ENCODE measurements at places on chromosomes 7 and 10. TPM values are rescaled to one million over a fixed set of nuclear protein-coding genes. Genes with fewer than 3 reads are reported as not detected.

DNA sequence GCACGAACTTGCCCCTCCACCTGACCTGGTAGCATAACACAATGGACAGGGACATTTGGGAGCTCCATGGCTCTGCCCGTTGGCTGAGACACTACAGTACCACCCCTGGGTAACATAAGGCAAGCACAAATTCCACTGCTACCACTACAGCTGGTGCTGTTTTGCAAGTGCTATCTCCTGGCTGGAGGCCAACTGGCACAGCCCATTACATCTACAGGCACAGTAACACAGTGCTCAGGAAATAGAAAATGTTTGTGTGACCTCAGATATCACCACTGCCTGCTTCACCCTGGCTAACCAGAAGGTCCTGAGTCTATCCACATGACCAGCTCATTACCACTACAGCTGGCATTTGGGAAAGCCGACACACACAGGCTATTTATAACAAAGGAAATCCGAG is 631.1 kb upstream of the MBL2 start:
- no peak for DNase-seq

The NKX1-2 gene
- 0.08 TPM for polyA plus RNA-seq

- DNase-seq: no peak
These were observed 4.5 kb upstream of the BLNK start for GRCh38 chr10:96275685-96276418.

The ICA1 gene
- 0.84 TPM for polyA plus RNA-seq

GRCh38 chr10:17428351-17429097 is 25.9 kb downstream of the ST8SIA6 start:
- DNase-seq: no peak

- no peak for DNase-seq
These were observed 109.7 kb upstream of the GDF10 start for GRCh38 chr10:47190301-47190700.

- DNase-seq: peak; percentile 23
These were observed 12.7 kb upstream of the ATP6V0E2 start for GRCh38 chr7:149860821-149861727.

DNA sequence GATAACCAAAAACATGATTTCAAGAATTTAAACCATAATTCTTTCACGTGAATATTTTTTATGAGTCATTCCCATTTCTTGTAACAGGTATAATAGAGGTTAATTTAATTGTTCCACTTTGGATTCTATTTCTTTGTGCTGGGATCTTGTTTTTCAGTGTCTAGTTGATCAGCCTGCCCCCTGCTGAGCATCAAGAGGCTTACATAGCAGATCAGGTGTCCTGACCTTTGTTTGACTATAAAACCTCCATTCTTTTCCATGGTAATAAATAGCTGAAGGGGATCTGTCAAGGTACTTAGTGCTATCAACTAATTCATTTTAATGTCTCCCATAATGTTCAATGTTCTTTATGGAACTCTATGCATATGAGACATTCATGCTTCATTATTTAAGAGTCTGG is 4.9 kb downstream of the COL17A1 start:
- peak; percentile 59 for DNase-seq

The PRSS2 gene
- polyA plus RNA-seq: not detected

The TMEM184A gene
- 14.3 TPM for polyA plus RNA-seq

The IQUB gene
- polyA plus RNA-seq: 0.08 TPM

The DKK1 gene
- polyA plus RNA-seq: 117 TPM

- peak; percentile 41 for DNase-seq
These were observed 3.5 kb downstream of the STK17A start for GRCh38 chr7:43586251-43586900.

The TAS2R60 gene
- not detected for polyA plus RNA-seq

- DNase-seq: no peak
These were observed 15.1 kb downstream of the STEAP4 start for GRCh38 chr7:88291398-88292173.

The AZGP1 gene
- not detected for polyA plus RNA-seq

The COL17A1 gene
- polyA plus RNA-seq: 1.7 TPM

DNA sequence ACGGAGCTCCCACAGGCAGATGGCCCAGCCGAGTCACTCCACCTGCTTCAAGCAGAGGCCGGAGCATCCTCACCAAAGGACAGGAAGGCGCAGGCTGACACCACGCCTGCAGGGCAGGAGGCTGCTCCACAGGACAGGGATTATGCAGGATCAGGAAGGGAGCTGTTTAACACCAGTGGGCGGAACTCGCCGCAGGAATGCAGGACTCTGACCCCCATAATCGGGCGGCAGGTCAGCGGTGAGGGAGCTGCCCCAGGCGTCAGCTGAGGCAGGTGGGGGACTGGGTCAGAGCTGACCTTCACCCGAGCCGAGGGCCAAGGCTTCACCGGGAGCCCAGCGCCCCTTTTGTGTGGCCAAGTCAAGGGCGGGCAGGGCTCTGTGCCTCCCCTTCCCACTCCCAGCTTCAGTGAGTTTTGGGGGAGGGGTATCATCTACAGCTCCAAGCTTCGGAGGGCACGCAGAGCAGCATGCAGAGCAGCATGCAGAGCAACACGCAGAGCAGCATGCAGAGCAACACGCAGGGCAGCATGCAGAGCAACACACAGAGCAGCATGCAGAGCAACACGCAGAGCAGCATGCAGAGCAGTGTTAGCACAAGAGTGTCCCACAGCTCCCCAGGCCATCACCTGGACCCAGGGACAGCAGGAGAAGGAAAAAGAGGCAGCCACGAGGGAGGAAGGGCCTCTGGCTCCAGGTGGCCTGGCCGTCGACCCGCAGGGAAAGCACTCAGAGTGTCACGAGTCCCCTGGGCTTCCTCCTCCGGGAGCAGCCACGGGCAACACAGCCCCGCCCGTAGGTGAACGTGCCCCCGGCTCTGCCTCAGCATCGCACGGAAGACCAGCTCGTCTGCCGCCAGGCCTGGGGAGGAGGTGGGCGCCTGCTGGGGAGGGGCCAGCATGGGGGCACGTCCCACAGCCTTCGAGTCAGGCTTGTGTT is 151.7 kb upstream of the PPP2R2D start:
- no peak for DNase-seq

- no peak for DNase-seq
These were observed 55.5 kb upstream of the LRGUK start for GRCh38 chr7:134071355-134072331.

DNA sequence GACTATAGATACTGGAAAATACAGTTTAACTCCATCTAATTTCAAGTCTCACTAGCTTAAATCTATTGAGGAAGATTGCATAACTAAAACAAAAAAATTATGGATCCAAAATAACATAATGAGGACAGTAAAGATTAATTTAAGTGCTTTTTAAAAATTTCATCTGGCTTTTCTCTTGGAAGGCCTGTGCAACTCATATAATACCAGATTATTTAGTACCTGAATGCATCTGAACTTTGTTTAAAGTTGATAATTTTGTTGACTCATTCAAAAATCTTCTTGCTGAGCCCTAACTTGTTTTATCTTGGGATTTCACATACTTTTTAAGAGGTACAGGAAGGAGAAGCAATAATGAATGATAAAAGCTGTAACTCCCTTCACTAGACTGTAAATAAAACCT is 146.5 kb downstream of the CSTF2T start:
- DNase-seq: no peak

DNA sequence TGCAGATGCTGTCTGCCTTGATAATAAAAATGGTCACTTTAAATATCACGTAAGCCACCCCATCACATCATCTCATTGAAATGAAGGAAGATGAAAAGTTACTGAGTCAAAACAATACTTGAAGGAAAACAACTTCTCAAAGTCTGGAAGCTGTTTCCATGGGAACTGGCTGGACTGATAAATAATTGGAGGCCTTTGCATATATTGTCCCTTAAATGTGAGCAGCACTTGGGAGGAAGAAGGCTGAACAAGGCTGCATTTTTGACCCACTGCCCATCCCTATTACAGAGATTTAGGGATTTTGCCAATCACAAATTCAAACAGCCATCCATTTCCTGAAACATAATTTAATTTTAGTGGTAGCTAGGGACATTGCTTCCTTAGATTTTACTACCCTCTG is 18.2 kb upstream of the MAGI2 start:
- no peak for DNase-seq

The TAS2R38 gene
- not detected for polyA plus RNA-seq

The ZNF33B gene
- polyA plus RNA-seq: 11.1 TPM

DNA sequence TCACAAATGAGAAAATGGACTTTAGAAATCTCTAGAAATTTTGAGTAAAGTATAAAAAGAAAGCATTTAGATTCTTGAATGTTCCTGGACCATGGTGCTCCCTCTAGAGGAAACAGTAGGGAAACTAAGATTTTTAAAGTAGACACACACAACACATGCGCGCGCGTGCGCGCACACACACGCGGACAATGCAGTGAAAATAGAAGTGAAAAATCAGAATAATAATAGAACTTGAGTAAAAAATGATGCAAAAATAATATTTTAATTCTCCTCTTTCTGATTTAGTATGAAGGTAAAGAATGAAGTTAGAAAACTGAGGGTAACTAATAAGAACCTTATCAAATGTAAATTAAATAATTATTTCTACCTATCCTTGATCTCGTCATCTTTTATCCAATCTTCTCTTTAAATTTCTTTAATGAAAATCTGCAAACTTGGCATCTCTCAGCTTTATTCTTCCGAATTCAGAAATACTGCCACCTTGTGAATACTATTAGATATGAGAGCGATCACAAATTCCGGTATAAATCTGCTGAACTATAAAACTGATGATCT is 117.0 kb upstream of the AMPH start:
- DNase-seq: peak; percentile 3

The SFRP4 gene
- polyA plus RNA-seq: 8.4 TPM

GRCh38 chr10:67793313-67793712 is 44.7 kb downstream of the DNAJC12 start:
- DNase-seq: no peak

The DHTKD1 gene
- polyA plus RNA-seq: 11.1 TPM

GRCh38 chr10:8428654-8429053 is 374.2 kb downstream of the GATA3 start:
- no peak for DNase-seq

GRCh38 chr10:127162841-127163240 is 33.5 kb downstream of the INSYN2A start:
- DNase-seq: no peak

DNA sequence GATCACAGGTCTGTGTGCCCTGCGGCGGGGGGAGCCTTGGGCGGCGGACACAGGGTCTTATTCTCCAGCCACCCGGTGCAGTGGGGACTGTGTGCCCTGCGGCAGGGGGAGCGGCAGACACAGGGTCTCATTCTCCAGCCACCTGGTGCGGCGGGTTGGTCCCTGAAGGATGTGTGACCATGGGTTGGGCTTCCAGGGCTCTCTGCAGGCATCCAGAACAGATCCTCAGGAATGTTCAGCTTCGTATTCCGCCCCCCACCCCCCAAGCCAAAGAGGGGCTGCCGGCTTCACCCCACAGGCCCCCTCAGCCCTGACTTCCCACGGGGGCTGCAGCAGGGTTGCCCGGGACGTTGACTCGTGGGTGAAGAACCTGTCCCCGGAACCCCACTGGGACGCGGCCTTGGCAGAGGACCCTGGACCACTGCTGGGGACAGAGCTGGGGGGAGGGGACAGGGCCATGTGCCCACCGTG is 154.5 kb upstream of the PPP2R2D start:
- no peak for DNase-seq

DNA sequence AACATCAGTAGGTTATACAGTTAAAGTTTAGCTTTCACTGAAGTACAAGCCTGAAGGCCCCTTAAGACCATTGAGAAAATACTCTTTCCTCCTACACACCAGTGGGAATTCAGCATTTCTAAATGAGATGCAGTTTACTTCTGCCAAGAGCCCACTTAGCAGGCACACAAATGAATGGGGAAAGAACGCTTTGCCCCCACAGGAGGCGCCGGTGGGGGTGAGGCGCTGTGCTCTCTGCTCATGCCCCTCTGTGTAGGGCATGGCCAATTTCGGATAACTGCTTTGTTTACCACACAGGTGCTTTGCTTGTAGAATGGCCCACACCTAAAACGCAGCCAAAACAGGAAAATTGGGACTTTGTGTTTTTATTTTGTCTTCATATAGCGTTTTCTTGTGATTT is 15.9 kb upstream of the LAT2 start:
- no peak for DNase-seq

DNA sequence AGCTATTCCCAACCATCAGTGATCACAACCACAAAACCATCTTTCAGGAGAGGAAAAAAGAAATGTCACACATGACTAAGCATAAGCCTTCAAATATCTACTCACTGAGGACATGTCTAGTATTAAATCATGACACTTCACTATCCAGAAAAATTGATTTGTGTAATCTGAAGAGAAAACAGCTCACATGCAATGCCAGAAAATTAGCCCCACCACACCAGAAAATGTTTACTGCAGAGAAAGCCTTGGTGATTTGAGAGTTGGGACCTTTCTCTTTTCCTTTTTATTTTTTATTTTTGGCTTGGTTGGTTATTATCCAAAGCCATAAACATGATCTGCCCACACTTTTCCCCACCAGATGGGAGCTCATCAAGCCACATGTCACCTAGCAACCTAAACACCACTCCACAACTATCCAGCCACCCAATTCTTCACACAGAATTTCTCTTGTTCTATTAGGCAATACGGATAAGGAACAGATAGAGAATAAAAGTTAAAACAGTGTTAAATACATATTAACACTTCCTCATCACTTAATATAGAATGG is 3.1 kb downstream of the PARD3 start:
- DNase-seq: no peak

DNA sequence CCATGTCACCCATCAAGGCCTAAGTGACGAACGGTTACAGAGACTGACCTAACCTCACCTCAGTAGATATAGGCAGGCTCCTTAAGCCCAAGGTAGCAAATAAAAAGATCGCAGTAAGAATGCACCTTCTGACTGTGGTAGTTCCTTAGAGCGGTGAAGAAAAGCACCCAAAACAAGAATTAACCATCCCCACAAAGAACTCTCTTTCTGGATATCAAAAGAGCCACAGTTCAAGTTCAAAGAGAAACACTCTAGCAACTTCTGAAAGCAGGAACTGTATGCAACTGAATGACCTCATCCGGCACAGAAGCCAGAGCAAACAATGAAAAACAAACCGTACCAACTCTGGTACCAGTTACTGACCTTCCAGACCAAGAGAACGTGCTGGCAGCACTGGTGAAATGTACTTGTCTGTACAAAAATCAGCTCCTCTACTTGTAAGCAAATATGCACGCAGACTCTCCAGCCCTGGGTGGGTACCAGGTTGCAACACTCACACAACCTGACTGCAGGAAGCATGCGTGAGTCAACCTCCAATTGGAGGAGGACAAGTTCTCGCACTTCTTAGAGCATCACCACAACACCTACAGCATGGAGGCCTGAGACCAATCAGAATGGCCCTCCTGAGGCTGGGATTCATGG is 202.7 kb downstream of the FAM107B start:
- peak; percentile 96 for DNase-seq

DNA sequence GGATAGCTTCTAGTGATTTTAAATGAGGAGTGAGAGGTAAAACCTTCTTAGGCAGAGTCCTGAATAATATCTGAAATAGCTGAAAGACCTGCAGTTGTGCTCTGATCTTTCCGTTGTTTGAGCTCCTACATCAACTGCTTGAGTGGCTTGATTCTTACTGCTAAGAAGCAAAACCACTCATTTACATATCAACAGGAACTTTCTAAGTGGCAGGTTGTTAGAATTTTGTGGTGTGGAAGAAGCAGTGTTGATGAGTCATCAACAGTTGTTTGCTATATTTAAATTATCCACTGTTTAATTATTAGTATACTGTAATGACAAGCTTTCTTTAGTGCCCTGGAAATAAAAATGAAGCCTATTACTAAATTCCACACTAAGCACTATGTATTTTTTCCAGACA is 689.5 kb downstream of the DNAJB9 start:
- DNase-seq: no peak

The ERVW-1 gene
- not detected for polyA plus RNA-seq
